ENCODE measurements at places on chromosomes 2 and 18.
A peak's percentile ranks its signal among the peaks of the same experiment; 100 is the strongest.

DNA sequence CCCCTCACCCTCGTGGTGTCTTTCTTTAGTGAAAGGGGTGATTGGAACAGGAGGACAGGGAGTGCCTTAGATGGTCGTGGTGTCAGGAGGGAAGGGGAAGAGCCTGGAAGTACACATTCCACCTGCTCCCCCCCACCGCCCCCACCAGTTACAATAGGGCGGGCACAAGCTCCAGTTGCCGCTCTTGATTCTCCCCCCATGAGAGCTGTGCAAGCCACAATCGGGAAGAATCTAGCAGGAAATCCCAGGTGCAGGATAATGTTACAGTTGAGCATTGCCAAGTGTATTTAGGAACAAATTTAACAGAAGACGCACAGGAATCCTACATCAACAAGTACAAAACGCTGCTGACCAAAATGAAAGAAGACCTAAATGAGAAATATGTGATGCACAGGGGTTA lies 73.6 kb downstream of the ASAP2 start:
- no peak for DNase-seq

DNA sequence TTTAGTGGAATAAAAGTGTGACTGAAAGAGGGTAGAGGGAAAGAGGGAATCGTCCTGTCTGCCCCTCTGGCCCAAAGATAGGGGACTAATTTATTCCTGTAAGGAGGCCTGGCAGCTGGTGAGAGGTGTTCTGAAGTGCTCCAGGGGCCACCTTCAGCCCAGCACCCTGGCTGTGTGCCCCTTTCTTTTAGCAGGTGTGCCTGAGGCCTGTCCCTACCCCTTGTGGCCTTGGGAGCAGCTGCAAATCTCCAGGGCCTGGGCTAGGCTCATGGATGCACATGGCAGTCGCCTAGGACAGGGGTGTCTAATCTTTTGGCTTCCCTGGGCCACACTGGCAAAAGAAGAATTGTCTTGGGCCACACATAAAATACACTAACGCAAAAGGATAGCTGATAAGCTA lies 37.3 kb downstream of the FHOD3 start:
- no peak for DNase-seq

DNA sequence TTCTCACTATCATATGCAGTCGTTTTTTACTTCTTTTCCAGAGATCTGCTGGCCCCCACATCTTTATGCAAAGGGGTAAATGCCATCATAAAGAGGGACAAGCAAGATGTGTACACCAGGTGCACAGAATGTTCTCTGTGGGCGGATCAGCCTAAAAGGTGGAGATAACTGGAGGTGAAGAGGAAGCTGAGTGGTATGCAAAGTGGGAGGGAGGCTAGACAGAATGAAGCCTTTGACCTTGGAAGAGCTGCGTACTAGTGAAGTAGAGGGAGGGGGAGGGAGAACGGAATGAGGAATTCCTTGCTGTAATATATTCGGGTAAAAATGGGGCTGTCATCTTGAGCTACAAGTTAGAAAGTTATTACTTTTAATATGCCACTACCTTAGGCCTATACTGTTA lies 287.5 kb upstream of the VRK2 start:
- no peak for DNase-seq

- no peak for DNase-seq
Measured at GRCh38 chr2:151996243-151997003, 102.4 kb downstream of the CACNB4 start.

DNA sequence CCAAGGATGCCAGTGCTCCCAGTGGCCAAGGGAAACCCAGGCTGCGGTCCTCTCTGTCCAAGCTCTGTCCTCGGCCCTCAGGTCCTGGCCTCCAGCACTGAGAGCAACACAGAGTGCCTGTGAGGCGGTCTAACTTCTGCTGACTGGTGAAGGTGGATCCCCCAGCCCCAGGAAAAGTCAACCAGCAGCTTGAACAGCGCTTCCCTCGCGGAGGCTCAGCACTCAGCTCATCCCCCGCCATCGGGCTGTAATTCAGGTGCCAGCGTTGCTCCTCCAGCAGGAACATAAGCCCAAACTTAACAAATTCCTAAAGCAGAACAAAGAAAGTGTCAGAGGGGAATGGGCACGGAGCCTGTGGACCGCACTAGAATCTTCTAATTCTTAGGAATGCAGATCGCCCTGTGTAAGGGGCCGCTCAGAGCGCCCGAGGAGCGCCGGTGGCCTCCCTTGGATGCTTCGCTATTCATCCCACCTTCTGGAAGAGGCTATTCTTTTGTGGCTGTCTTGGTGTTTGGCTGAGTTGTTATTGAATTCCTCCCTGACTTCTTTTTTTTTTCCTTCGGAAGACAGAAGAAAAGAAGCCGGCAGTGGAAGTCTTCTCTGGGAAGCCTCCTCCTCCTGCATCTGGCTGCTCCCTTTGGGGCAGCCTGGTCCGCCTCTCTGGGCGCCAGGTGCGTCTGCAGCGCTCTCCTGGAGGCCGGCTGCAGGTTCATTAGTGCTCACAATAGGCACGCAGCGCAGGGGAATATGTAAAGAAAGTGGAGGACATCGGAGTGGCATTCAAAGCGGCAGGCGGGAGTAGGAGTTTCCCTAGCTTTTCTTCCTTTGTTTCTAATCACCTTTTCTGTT lies 905.6 kb downstream of the TSN start:
- DNase-seq: no peak

DNA sequence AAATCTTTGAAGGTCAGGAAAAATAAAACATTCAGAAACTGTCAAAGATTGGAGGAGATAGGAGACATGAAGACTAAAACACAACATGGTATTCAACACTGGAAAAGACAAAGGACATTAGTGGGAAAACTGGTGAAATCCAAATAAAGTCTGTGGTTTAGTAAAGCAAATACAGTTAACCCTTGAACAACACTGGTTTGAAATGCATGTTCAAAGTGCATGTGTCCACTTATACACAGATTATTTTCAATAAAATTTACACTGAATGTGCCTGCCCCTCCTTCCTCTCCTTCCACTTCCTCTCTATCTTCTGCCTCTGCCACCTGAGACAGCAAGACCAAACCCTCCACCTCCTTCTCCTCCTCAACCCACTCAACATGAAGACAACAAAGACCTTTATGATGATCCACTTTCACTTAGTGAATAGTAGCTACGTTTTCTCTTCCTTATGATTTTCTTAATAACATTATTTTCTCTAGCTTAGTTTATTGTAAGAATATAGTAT lies 14.5 kb downstream of the OLA1 start:
- no peak for DNase-seq

DNA sequence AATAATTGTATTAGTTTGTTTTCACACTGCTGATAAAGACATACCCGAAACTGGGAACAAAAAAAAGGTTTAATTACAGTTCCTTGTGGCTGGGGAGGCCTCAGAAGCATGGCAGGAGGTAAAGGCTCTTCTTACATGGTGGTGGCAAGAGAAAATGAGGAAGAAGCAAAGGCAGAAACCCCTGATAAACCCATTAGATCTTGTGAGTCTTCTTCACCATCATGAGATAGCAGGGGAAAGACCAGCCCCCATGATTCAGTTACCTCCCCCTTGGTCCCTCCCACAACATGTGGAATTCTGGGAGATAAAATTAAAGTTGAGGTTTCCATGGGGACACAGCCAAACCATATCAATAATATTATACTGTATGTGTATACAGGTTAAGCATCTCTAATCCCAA lies 73.3 kb upstream of the CABLES1 start:
- no peak for DNase-seq

DNA sequence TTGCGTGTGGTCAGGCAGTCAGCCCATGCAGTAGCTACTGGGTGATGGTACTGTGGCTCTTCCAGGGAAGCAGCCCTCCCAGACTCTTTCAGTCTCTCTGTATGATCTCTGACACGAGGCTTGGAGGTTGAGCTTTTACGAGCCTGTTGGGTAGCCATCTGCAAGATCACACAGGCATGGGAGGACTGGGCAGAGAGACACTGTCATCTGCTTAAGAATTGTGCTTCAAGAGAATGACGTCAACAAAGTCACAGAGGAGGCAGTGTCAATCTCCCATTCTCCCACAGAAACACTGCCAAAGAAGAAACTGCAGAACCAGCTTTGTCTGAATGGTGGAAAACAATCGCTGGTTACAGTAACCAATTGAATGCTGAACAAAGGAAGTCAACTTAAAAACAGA lies 78.4 kb upstream of the MC2R start:
- DNase-seq: no peak

- no peak for DNase-seq
Measured at GRCh38 chr2:98241592-98241991, 104.7 kb upstream of the CNGA3 start.

GRCh38 chr2:79901161-79901560 lies 388.3 kb downstream of the CTNNA2 start:
- no peak for DNase-seq

- DNase-seq: no peak
Measured at GRCh38 chr2:152049541-152049940, 49.3 kb downstream of the CACNB4 start.

DNA sequence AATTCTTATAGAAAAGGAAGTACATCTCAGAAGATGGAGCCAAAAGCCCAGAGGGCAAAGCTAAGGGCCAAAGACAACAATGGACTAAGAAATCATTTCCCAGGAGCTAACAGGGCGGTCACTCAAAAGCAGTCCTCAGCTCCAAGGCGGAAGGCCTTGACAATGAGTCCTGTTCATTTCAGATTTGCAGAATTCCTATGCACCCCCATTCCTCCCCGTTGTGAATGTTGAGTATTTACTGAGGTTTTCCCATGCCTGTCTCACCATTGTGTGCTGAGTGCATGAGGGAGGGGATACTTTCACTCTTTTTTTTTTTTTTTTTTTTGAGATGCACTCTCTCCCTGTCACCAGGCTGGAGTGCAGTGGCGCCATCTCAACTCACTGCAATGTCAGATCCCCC lies 18.8 kb upstream of the DTNB start:
- no peak for DNase-seq

DNA sequence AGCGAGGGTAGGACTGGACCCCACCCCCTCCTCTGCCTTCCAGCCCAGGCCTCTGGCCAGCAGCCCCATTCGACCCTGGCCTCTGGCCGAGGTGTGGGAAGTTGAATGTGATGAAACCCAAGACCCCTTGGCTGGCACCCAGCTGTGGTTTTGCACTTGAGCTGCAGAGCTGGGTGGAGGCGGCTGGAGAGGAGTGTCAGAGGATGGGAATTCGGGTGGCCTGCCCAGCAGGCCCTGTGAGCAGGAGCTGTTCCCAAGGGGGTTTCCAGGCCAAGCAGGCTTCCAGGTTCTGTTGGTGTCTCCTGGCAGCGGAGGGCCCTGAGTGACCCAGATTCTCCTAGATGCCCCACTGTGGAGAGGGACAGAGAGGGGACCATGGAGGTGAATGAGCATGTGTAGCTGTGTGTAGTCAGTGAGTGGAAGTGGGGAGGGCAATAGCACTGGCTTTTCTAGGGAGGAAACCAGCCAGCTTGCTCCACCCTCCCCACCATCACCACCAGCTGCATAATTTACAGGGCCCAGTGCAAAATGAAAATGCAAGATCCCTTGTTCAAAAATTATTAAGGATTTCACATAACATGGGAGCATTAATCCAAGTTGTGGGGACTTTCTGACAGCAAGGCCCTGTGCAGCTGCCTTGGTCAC lies 172.2 kb upstream of the HAAO start:
- DNase-seq: peak; percentile 94

DNA sequence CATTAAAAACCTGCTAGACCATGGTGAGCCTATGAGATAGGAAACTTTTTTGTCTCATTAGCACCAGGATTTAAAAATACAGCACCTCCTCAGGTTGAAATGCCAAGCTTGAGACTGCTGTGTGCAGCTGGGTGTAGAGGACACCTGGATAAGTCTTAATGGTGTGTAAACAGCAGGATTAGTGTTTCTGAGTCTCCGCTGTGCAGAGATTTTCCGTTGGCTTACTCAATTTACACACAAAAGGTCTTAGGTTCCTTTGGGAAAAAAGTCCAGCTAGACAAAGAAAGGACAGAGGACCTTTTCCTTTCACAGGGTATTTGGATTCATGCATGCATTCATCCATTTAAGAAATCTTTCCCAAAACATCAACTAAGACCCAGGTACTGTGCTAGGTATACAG lies 168.1 kb downstream of the NRXN1 start:
- DNase-seq: no peak

DNA sequence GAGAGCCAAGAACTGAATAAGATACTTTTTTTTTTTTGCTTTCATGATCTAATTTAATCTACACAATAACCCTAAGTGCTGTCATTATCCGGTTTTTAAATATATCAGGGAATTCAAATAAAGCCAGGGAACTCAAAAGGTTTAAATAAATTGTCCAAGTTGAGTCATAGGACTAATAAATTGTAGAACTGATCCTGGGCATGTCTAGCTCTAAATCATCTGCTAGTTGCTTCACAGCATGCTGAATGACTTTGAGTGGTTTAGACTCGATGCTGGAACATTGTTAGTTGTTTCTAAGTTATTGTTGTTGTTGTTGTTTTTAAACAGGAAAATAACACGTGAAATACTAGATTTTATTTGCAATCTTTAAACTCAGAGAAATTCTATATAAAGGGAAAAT lies 147.2 kb upstream of the HNMT start:
- no peak for DNase-seq

- peak; percentile 81 for DNase-seq
Measured at GRCh38 chr2:191691016-191691735, 13.2 kb downstream of the NABP1 start.

DNA sequence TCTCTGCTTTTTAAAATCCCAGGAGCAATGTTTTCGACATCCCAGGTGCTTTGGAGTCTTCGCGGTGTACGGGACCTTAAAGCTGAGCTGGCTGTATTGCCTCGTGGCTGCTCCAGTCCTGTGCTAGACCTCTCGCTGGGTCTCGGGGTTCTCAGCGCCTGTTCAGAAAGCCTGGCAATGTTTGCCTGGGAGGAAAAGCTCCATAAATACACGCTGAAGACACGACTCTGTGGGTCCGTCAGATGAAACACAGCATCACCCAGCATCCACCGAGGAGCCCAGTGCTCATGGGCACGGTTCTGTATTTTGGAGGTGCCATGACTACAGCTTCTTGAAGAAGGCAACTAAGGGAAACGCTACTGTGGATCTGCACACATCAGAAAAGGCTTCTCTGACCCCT lies 21.6 kb downstream of the MBP start:
- DNase-seq: no peak

- DNase-seq: no peak
Measured at GRCh38 chr2:38494394-38494793, 108.3 kb downstream of the HNRNPLL start.

- DNase-seq: no peak
Measured at GRCh38 chr2:114123925-114124324, 234.0 kb downstream of the ACTR3 start.
